ENCODE measurements at places on chromosomes 5 and 9. TPM values are rescaled to one million over a fixed set of nuclear protein-coding genes. Genes with fewer than 3 reads are reported as not detected.

- no peak overlapping the region for H3K4me3 ChIP-seq
- no peaks in the 10 kb centered on the region for H3K36me3 ChIP-seq
- H3K4me1 ChIP-seq, result no peaks in the 10 kb centered on the region
- no peaks in the 10 kb centered on the region for H3K27me3 ChIP-seq
- no peak overlapping the region for H3K27ac ChIP-seq
- DNase-seq, result no peak
These were observed 164.4 kb downstream of the SEMA5A start for GRCh38 chr5:9381464-9381863.

GRCh38 chr5:5304361-5305020, 118.0 kb upstream of the ICE1 start:
- H3K27me3 ChIP-seq, result no peaks in the 10 kb centered on the region
- no peak overlapping the region for H3K4me3 ChIP-seq
- no peaks in the 10 kb centered on the region for H3K4me1 ChIP-seq
- no peak for DNase-seq
- no peaks in the 10 kb centered on the region for H3K36me3 ChIP-seq
- H3K27ac ChIP-seq, result no peak overlapping the region

GRCh38 chr5:121432-121831, 29.5 kb downstream of the PLEKHG4B start:
- DNase-seq, result no peak
- peaks cover 13% of the 10 kb centered on the region for H3K27me3 ChIP-seq
- no peak overlapping the region for H3K27ac ChIP-seq
- H3K4me3 ChIP-seq, result no peak overlapping the region
- peaks cover 3% of the 10 kb centered on the region for H3K36me3 ChIP-seq

GRCh38 chr5:23579566-23579965, 72.2 kb downstream of the PRDM9 start:
- no peaks in the 10 kb centered on the region for H3K4me1 ChIP-seq
- DNase-seq, result no peak
- H3K27me3 ChIP-seq, result no peaks in the 10 kb centered on the region
- no peaks in the 10 kb centered on the region for H3K36me3 ChIP-seq

- H3K4me1 ChIP-seq, result peaks cover 56% of the 10 kb centered on the region
- H3K27ac ChIP-seq, result peak overlapping the region; percentile 100
- no peaks in the 10 kb centered on the region for H3K27me3 ChIP-seq
These were observed 10.5 kb upstream of the TRAF1 start for GRCh38 chr9:120937127-120937526.

The SPINK4 gene
- not detected for total RNA-seq

The NFIB gene
- not detected for total RNA-seq
